ENCODE measurements at places on chromosomes 13 and 19. TPM values are rescaled to one million over a fixed set of nuclear protein-coding genes. Genes with fewer than 3 reads are reported as not detected.

GRCh38 chr19:17020823-17021222 is 5.8 kb downstream of the CPAMD8 start:
- DNase-seq, result no peak

- no peak for DNase-seq
Observed at GRCh38 chr19:49382639-49383038, 5.4 kb upstream of the KASH5 start.

GRCh38 chr13:42173789-42174343 is 98.1 kb upstream of the AKAP11 start:
- no peak for DNase-seq

Gene SHKBP1
- total RNA-seq, result 15.7 TPM

GRCh38 chr13:44564936-44565335 is 11.2 kb downstream of the TSC22D1 start:
- no peak for DNase-seq

GRCh38 chr19:38158730-38159129 is 65.3 kb downstream of the DPF1 start:
- no peak for DNase-seq

Gene NLRP11
- total RNA-seq, result not detected

DNA sequence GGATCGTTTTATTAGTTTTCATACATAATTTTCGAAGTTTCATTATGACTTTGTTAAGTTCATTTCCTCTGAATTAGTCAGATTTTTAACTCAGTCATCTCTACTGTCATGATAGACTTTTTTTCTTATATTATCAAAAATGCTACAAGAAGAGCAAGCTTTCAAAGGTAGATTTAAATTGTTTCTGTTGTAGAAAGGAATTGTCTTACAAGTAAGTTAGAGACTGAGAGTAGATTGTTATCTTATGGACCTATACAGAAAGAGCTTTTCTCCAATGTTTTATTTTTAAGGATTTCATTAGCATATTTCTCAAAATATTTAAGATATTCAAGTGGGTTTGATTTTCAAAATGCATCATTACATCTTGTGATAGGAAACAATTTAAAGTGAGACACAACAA is 2.7 kb downstream of the MAB21L1 start:
- no peak for DNase-seq

GRCh38 chr13:88526186-88526852 is 855.1 kb downstream of the SLITRK5 start:
- DNase-seq, result no peak

- no peak for DNase-seq
Observed at GRCh38 chr13:73998631-73999030, 135.6 kb downstream of the KLF12 start.

GRCh38 chr19:16200038-16201010 is 2.6 kb downstream of the AP1M1 start:
- DNase-seq, result peak; percentile 27

GRCh38 chr19:52453324-52454094 is at the start of gene ZNF578:
Gene ZNF578, plus strand, starts transcription at chr19:52453553. Its CDS starts 48,293 bp downstream, at chr19:52501846.
- DNase-seq, result peak; percentile 91

Gene TNNT1
- 54.1 TPM for total RNA-seq

GRCh38 chr19:19061506-19061905 is 2.3 kb upstream of the SLC25A42 start:
- peak; percentile 71 for DNase-seq

Gene CGB8
- total RNA-seq, result not detected

- DNase-seq, result no peak
Observed at GRCh38 chr13:73938372-73939070, 195.7 kb downstream of the KLF12 start.

DNA sequence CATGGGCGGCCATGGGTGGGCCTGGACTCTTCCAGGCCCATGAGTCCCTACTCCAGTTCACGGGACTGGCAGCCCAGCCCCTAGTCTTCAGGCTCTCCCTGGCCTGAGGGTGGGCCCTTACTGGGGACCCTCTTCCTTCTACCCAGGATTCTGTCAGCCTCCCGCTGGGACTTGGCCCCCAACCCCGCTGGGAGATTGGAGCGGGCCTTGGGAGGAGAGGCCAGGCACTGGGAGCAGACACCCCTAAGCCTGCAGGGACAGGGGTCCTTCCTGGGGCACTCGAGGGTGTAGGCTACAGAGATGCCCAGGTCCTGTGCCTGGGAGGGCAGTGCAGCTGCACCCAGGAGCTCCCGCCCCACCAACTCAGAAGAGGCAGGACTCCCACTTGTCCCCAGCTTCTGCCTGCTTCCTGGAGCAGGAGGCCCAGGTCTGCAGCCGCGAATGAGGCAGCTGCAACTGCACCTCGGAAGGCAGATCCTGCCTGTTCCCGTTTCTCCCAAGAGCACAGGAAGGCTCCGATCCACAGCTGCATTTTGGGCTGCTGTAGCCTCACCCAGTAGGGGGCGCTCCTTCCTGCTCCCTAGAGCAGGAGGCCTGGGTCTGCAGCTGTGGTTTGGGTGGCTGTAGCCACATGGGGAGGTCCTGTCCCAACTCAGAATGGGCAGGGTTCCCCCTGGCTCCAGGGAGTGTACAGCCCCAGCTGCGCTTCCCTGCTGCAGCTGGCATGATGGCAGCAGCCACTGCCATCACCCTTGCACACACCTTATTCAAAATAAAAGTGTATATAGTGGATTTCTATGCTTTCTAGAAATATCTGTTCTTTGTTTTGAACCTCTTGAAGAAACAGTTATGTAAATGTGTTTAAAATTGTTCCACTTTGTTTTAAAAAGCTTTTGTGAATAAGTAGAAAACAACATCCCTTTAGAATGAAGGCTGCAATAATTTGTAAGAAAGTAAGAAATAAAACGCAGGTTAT is 46.8 kb downstream of the TEX26 start:
- peak; percentile 46 for DNase-seq

GRCh38 chr13:40585911-40586471 is 80.5 kb downstream of the FOXO1 start:
- no peak for DNase-seq

DNA sequence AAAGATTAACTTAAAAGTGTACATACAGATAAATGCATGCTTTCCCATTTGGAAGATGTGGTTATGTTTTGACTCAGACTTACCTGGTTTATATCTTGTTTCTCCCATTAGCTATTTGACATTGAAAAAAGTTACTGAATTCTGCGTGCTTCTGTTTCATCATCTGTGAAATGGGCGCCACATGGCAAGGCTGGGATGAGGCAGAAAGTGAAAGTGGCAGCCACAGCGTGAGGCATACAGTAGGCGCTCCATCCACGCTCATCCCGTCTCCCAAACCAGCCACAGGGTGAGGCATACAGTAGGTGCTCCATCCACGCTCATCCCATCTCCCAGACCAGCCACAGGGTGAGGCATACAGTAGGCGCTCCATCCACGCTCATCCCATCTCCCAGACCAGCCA is 14.0 kb upstream of the TMEM255B start:
- no peak for DNase-seq

DNA sequence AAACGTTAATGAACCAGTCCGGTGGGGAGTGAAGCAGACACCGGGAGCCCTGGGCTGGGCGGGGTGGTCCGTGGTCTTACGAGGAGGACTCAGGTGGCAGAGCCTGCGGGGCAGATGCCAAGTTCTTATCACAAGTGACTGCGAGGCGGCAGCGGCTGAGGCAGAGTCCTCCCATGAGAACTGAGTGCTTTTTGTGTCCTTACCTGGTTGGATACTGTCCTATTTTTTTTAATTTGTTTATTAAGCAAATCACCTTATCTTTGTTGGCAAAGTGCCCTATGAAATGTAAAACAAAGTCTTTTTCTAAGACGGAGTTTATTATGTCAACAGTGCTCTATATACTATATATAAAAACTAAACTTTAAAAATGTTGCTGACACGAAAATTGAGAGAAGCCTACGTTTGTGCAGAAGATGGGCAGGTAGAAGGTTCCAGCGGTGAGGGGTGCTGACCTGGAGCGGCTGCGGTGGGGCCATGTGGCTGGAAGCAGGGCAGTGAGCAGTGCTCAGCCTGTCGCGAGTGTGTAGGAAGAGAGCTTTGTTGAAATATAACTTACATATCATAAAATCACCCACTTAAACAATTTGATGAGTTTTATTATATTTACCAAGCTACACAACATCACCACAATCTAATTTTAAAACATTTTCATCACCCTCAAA is 82.2 kb downstream of the ATP11A start:
- no peak for DNase-seq

DNA sequence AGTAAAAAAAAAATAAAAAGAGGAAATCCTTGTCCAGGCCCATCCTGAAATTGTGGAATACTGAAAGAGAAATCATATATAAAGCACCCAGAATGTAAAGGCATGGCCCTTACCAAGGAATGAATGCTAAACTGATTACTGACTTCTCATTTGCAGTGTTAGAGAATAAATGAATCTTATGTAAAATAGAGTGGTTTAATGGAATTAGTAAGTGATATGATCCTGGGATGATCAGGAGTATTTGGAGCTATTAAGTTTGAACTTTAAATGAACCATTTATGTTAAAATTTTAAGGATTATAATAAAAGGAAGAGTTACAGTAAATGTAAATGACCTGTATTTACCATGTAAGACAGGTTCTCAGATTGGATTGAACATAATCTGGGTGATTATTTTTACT is 75.4 kb downstream of the PDS5B start:
- DNase-seq, result no peak

Gene ZFP82
- 4.8 TPM for total RNA-seq

DNA sequence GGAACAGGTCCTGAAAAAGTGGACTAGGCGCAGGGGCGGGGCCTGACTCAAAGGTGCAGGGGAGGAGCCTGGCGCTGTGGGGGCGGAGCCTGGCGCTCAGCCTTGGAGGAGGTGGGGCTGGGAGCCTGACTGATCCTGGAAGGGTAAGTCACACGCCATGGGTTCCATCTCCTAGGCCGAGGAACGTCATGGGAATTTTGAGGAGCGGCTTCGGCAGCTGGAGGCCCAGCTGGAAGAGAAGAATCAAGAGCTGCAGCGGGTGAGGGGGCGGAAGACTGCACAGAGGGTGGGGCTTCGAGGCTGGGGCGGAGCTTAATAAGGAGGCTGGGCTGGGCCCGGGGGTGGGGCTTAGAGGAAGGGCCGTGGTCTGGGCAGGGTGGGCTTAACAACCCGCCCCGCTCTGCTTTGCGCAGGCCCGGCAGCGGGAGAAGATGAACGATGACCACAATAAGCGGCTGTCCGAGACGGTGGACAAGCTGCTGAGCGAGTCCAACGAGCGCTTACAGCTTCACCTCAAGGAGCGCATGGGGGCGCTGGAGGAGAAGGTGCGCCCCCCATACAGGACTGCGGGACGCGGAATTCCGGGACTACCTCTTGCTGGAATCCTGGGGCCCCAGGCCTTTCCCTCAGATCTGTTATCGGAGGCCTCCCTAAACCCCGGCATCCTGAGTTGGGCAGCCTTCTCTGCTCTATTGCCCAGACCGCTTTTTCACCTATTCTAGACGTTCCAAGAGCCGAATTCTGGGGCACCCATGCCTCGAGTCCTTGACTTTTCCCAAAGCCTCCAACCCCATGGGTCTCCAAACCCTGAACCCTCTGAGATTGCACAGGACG is 14.5 kb downstream of the PPFIA3 start:
- peak; percentile 83 for DNase-seq

DNA sequence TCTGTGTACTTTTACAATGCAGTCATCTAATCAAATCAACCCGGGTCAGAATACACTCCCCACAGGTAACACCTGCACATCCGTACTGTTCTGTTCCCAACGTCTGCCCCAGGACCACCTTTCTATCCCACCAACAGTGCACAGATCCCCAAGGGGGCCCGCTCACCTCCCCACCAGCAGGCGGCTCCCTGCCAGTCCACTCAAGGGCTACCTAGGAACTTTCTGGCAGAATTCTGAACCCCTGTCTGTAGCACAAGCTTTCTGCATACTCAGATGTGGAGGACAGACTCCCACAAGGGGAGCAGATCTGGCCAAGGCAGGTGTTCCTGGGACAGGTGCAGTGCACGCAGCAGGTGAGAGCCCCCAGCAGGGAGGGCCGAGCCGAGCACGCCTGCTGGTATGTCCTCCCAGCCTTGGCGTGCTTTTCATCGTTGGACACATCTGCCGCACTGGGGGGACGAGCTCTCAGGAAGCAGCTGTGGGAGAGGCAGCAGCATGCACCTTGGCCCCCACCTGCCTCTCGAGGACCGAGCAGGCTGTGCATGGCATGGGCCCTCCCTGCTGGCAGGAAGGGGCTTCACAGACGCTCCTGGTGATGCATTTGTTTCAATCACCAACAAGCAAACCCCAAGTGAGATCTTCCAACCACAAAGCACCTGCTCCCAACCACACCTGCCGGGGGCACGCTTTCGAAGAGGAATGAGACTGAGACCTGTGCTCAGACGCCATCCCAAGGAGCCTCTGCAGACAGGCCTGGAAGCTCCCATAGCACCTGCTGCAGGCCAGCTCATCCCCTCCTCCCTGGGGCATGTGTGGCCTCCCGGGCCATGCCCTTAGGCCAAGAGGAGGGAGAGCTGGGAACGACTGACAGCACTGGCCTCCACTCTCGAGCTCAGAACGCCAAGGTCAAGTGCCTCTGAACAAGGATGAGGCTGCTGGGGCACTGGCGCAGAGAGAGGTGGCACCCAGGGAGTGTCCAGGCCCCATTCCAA is 35.9 kb downstream of the RAB20 start:
- DNase-seq, result peak; percentile 63

GRCh38 chr19:56566904-56567273 is 379 bp upstream of the ZNF470 start:
- peak; percentile 78 for DNase-seq

DNA sequence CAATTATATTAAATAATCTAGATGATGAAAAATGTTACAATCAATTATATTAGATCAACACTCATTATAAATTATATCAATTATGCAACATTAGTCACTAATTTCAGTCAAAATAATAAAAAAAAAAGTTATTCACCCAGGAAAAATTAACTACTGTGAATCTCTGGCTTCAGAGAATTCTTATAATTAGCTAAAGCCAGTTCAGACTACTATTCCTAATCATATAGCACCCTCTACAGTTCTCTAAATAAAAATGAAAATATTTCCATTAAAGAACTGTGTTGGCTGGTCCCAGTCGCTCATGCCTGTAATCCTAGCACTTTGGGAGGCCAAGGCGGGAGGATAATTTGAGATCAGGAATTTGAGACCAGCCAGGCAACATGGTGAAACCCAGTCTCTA is 33.0 kb downstream of the XPO4 start:
- DNase-seq, result no peak

GRCh38 chr19:55265723-55266386 is 7.0 kb upstream of the PPP6R1 start:
- DNase-seq, result no peak

DNA sequence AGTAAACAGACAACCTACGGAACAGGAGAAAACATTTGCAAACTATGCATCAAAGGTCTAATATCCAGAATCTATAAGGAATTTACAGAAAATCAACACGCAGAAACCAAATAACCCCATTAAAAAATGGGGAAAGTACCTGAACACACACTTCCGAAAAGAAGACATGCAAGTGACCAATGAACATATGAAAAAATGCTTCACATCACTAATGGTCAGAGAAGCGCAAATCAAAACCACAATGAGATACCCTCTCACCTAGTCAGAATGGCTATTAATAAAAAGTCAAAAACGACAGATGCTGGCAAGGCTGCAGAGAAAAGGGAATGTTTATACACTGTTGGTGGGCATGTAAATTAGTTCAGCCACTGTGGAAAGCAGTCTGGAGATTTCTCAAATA is 29.5 kb downstream of the SLC25A15 start:
- no peak for DNase-seq

Measured in Right ventricle myocardium superior (tissue), 1 donor.